ENCODE measurements at places on chromosomes 2 and 18.

GRCh38 chr2:8170552-8171327, 511.1 kb upstream of the ID2 start:
- peaks cover 7% of the 10 kb centered on the region for H3K4me1 ChIP-seq
- H3K27ac ChIP-seq: no peak overlapping the region
- no peaks in the 10 kb centered on the region for H3K36me3 ChIP-seq
- no peak overlapping the region for H3K4me3 ChIP-seq

GRCh38 chr2:212949786-212950185, 201.6 kb downstream of the IKZF2 start:
- no peak overlapping the region for H3K27ac ChIP-seq
- H3K4me1 ChIP-seq: no peaks in the 10 kb centered on the region
- no peaks in the 10 kb centered on the region for H3K27me3 ChIP-seq
- no peaks in the 10 kb centered on the region for H3K36me3 ChIP-seq

- H3K4me3 ChIP-seq: peak overlapping the region; percentile 99
- H3K27me3 ChIP-seq: no peaks in the 10 kb centered on the region
- no peaks in the 10 kb centered on the region for H3K4me1 ChIP-seq
- no peak for DNase-seq
Measured at GRCh38 chr2:55048508-55049042, 1.7 kb downstream of the RTN4 start.

- no peak overlapping the region for H3K27ac ChIP-seq
- no peak for DNase-seq
- no peaks in the 10 kb centered on the region for H3K27me3 ChIP-seq
- H3K4me3 ChIP-seq: 0 out of 3 replicates have a peak overlapping the region, but pooled peaks have one; percentile 4
- peaks cover 3% of the 10 kb centered on the region for H3K36me3 ChIP-seq
- H3K4me1 ChIP-seq: no peaks in the 10 kb centered on the region
Measured at GRCh38 chr2:35228584-35228983, 1127.0 kb upstream of the CRIM1 start.

GRCh38 chr18:52228166-52228565, 111.8 kb upstream of the DCC start:
- H3K4me3 ChIP-seq: no peak overlapping the region
- no peak overlapping the region for H3K27ac ChIP-seq
- no peaks in the 10 kb centered on the region for H3K4me1 ChIP-seq
- H3K36me3 ChIP-seq: peaks cover 4% of the 10 kb centered on the region
- no peaks in the 10 kb centered on the region for H3K27me3 ChIP-seq
